ENCODE measurements at places on chromosomes 2 and 18.
A peak's percentile ranks its signal among the peaks of the same experiment; 100 is the strongest.

DNA sequence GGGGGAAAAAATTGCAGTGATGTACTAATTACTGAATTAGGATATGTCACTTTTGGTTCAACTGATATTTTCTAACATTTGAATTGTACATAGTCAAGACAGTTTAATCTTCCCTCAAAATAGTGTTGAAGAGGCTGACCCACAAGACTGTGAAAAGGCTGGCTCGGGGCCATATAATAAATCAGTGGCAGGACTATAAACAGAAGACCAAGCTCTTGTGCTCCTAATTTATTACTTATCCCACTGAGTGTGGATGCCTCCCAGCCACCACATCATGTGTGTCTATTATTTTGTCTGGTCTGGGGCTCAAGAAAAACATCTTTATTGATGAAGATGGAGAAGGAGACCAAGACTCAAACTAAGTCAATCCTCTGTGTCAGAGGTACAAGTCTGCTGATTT is 64.4 kb downstream of the PLEKHM3 start:
- no peak for DNase-seq

DNA sequence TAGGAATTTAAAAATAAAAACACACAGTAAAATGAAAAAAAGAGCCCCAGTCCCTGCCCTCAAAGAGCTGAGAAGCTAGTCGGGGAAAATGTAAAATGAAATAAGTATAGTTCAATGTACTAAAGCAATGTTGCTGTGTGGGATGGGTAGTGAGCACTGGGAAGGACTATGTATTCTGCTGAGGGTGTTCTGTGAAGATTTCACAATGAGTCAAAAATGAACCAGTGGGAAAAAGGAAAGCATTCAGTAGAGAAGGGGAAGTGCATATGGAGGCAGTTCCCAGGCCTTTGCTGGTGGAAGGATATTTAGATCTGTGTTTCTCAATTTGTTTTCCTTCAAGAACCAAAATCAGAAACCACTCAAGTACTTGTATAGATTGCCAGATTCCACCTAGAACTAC is 1094.7 kb upstream of the KLHL29 start:
- DNase-seq = peak; percentile 28

GRCh38 chr2:156803243-156803642 is 367.1 kb downstream of the GPD2 start:
- DNase-seq = no peak

GRCh38 chr2:16050261-16050907 is 110.0 kb downstream of the MYCN start:
- DNase-seq = no peak

DNA sequence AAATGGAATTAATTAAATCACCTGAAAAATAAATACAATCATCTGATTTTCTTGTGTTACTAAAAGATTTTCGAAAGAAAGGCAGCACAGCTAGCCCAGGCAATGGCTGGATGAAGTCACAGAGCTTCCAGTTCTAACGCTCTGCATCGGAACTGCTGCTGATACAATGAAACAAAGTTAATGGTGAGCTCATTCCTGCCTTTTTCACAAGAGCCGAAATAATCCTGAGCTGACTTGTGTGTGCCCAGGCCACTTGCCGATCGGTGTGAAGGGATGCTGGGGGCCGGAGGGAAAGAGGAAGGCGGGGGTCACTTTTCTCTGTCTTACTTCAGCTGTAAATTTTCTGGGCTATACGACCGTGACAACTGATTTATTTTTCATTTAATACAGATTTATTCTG is 149.5 kb downstream of the INO80D start:
- DNase-seq = no peak
